ENCODE measurements at places on chromosomes 6 and 20.

GRCh38 chr6:90288404-90288803 is 8.2 kb downstream of the BACH2 start:
- no peak for DNase-seq

DNA sequence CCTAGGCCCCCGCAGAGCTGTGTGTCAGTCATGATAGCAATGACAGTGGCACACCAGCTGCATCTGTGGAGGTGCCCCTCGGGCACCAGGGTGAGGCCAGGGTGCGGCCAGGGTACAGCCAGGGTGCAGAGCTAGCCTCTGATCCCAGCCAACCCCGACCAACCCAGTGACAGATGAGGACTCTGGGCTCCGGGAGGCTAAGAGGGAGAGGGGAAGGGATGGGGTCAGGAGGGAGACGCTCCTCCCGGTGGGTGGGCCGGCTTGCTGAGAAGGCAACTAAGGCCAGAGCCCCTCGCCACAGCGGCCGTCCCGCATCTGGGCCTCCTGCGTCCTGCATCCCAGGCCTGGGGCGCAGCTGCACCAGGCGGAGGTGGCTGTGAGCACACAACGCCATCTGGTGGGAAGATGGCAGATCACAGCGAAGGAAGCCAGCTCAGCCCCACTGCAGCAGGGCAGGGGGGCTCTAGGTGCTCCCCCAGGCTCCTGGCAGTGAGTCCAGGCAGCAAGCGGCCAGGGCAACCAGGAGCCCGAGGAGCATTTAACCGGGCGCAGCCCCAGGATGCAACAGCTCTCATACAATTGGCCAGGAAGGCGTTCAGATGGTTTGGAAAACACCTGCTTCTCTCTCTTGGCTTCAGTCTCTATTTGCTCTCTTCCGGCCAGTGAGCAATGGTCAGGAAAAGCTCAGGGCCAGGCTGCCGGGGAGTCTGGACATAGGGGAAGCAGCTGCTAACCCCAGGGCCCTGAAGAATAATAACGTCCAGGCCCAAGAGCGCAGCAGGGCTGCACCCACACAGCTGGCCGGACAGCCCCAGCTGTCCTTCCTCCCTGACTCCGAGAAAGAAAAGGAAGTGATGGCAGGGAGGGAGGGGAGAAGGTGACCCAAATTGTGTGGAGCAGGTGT is 169.4 kb downstream of the TAF4 start:
- DNase-seq = no peak

DNA sequence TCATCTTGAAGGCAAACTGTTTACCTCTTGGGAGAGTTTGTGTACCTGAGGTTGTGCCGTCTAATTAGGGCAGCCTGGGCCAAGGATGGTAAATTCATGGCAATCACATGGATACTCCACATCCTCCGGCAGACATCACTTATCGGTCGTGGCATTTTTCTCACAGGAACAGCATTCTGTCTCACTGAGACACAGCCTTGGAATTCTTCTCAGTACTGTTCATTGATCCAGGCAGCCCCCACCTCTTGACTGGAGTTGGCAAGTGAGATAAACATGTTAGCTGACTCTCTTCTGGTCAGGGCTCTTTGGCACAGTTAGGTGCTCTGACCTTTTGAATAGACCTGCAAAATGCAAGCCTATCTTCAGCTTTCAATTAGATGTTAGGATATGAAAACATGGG is 511.4 kb upstream of the FLRT3 start:
- no peak for DNase-seq

GRCh38 chr6:138582573-138582972 is 83.3 kb upstream of the NHSL1 start:
- no peak for DNase-seq

DNA sequence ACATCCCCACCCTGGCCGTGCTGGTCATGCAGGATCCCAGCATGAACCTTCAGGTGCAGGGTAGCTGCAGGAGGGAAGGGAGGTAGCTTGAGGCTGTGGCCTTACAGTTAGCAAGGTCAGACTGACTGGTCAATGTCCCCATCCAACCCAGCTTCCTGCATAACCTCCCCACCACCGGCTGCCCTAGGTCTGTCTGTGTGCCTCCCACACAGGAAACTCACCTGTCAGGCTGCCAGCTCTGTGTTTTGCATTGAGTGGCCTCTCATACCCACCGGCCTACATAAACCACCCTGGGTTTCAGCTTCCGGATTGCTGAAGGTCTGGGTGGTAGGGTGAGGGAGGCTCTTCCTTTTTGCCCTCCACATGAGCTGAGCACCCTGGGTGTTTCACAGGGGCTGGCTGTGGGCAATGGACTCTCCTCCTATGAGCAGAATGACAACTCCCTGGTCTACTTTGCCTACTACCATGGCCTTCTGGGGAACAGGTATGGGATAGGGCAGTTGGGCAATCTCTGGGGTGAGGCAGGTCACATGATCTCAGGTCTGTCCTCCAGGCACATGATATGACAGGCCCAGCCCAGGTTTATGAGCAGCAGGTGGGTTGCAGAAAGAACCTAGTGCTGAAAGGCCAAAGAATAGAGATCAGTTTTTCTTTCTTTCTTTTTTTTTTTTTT is 1.8 kb downstream of the CTSA start:
- no peak for DNase-seq

GRCh38 chr6:47066418-47066817 is 24.3 kb upstream of the ADGRF1 start:
- no peak for DNase-seq

GRCh38 chr6:8731874-8732273 is 296.5 kb upstream of the SLC35B3 start:
- no peak for DNase-seq

GRCh38 chr6:118864341-118865099 is 29.4 kb upstream of the ASF1A start:
- DNase-seq = peak; percentile 59

GRCh38 chr6:163529605-163530004 is 115.1 kb downstream of the QKI start:
- no peak for DNase-seq

- peak; percentile 32 for DNase-seq
These were observed 3.3 kb downstream of the PLN start for GRCh38 chr6:118551063-118552053.

- DNase-seq = no peak
These were observed 162.2 kb upstream of the BMP2 start for GRCh38 chr20:6605055-6605935.

GRCh38 chr6:16729183-16729691 is 32.0 kb downstream of the ATXN1 start:
- peak; percentile 82 for DNase-seq

DNA sequence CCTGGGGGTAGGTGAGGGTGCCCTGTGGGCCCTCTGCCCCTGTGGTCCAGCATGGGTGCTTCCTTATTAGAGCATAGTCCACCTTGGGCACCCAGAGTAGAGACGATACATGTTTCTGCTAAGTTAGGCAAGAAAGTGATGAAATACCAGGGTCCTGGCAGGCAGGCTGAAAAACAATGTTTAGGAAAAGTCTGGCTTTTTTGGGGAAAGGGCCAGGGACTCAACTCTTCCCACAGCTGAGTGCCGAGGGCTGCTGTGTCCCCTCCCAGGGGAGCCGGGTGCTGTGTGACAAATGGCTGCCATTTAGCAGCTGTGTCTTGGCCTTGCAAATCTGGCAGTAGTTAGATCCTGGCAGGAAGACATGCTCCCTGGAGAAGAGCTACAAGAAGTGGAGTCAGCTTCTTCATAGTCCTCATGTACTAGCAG is 61.5 kb downstream of the RREB1 start:
- DNase-seq = no peak

GRCh38 chr6:124699038-124699437 is 263.2 kb upstream of the RNF217 start:
- DNase-seq = no peak

DNA sequence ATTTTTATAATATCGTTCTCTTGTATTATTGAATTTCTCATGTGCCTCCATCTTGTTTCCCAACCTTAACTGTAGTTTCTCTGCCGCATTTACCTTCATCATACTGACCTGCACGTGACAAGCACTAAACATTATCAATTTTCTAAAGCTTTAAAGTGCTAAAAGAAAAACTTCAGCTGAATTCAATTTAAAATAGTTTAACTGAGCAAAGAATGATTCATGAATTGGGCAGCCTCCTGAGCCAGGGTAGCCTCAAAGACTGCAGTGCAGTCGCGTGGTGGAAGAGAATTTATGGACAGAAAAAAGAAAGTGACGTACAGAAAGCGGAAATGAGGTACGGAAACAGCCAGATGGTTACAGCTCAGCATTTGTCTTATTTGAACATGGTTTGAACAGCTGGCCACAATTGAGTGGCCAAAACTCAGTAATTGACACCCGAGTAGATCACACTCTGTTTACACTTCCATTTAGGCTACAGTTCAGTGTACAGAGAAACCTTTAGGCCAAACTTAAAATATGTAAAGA is 4.2 kb upstream of the ZDHHC14 start:
- DNase-seq = no peak

DNA sequence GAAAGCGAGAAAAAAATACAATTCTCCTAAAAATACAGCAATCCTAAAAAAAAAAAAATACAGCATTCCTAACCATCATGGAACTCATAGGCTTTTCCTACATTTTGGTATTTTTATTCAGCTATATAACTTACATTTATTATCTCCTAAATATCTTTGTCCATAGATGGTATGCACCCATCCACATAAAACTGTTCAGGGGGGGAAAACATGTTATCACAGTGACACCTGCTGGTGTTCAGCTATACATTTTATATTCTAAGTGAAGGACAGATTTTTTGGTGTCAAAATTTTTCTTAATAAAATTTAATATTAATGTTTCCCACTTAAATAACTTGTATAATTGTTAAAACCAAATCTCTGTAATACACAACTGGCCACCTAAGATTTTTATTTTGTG is 58.0 kb downstream of the BLOC1S5 start:
- DNase-seq = peak; percentile 18

- DNase-seq = no peak
These were observed 94.4 kb upstream of the BEND6 start for GRCh38 chr6:56860475-56860874.

- no peak for DNase-seq
These were observed 84.3 kb downstream of the MBOAT1 start for GRCh38 chr6:20128018-20128417.

DNA sequence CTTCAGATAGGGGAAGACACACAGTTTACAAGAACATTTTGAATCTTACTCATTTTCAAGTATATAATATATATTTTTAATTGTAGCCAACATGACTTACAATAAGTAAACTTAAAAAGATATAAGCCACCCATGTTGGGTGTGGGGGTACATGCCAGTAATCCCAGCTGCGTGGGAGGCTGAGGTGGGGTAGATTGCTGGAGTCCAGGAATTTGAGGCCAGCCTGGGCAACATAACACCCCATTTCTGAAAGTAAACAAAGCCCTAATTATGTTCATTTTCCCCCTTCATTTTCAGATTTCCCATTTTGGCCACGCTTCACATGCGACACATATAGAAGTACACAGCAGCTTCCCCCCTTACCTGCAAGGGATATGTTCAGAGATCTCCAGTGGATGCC is 30.5 kb downstream of the SERPINB6 start:
- no peak for DNase-seq

DNA sequence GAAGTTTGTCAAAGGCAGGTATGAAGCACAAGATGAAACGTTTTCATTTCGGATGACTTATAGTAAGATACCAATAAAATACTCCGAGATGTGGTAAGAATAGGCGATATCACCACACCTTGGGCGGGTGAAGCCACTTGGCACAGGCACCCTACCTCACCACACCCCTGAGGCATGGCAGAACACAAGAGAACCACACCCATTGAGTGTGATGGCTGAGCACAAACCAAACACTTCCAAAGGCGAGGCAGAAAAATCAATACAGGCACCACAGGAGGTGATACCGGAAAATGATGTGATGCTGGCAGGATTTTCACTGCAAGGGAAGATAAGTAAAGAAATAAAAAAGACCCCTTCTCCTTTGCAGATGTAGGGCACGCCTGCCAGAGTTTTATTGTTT is 332.9 kb upstream of the PRDM1 start:
- no peak for DNase-seq

DNA sequence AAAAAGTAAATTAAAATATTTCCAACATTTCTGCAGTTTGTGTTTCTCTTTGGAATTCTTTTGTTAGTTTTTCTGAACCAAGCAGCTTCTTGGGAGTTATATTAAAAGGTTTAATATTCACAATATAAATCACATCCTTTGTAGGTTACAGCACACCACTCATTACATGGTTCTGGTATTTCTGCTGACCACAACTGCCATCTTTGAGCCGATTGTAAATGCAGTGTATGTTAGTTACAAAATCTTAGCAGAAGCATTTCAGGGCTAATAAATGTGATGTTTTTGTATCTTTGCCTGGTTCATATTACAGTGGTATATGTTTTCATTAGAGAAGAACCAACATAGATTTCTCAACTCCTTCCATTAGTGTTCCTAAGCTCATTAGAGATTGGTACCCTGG is 19.1 kb upstream of the TSHZ2 start:
- no peak for DNase-seq

DNA sequence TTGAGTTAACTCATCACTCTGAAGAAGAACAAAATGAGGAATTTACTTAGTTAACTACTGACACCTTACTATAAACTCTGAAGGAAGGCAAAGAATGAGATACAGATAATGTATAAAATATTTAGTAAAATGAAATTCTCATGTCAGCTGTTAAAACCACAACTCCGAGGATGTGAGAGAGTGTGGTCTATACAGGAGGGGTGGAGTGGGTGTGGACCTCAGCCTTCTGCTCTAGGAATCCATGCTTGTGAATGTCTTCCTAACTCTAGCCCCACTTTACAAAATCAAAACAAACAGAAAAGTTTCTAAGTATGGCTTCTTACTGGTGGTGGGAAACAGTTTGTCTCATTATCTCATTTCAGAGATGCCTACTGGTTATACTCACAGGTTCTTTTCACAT is 14.2 kb downstream of the PPP1R14C start:
- DNase-seq = no peak

DNA sequence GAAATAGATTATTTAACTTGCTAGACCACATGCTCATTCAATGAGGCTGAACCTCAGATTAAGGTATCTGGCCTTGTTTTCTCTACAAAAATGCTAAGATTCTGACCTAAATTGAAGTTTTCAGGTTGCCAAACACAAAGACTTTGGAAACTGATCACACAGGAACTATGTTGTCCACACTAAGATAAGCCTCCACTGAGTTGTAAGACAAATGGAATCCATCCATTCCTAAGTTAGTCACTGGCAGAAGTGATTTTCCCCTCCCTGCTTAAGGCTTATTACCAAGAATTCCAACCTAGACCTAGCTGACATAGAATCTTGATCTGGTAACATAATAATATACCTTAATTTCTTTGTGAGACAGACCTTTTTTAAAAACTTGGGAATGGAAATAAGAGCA is 608.1 kb downstream of the TENT5A start:
- no peak for DNase-seq

DNA sequence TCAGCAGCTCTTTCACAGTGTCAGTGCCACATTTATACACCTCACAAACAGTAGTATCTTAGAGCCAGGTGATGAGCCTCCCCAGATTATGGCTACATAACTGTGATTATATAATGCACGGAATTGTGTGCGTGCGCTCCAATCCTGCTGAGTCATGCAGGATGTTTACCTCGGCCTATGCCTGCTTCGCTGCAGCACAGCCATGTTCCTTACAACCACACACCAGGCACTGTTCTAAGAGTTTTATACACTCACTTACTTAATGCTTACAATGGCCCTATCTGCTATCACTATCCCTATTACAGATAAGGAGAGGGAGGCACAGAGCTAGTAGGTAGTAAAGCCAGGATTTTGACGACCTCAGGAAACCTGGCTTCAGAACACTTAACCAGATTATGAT is 7.3 kb downstream of the ZKSCAN3 start:
- DNase-seq = no peak
